ENCODE measurements at places on chromosomes 5 and 9. TPM values are rescaled to one million over a fixed set of nuclear protein-coding genes. Genes with fewer than 3 reads are reported as not detected.

The EFNA5 gene
- 18.5 TPM for total RNA-seq

The DAB2 gene
- 151 TPM for total RNA-seq

The FOXD4L6 gene
- not detected for total RNA-seq

The BTNL3 gene
- not detected for total RNA-seq

The ZNF454 gene
- 4.7 TPM for total RNA-seq

The ARHGEF28 gene
- 51.8 TPM for total RNA-seq

The HAPLN1 gene
- total RNA-seq, result not detected

The ABLIM3 gene
- 67.6 TPM for total RNA-seq

The FGF1 gene
- 316 TPM for total RNA-seq

The SPINK5 gene
- total RNA-seq, result 0.94 TPM

The JAKMIP2 gene
- 14.6 TPM for total RNA-seq

The ESM1 gene
- total RNA-seq, result 0.49 TPM

The WNT8A gene
- total RNA-seq, result not detected

The CDKN2B gene
- total RNA-seq, result 4.0 TPM

The TMC1 gene
- total RNA-seq, result 0.36 TPM

The CA9 gene
- total RNA-seq, result not detected

The LECT2 gene
- not detected for total RNA-seq

The COL5A1 gene
- total RNA-seq, result 79.4 TPM
